ENCODE measurements at places on chromosomes 1 and 21.

GRCh38 chr1:165053351-165053750 is 303.2 kb downstream of the LMX1A start:
- DNase-seq, result no peak

- no peak for DNase-seq
Measured at GRCh38 chr1:103561643-103562395, 9.6 kb upstream of the AMY2B start.

- DNase-seq, result no peak
Measured at GRCh38 chr1:21229246-21230000, 52.7 kb upstream of the EIF4G3 start.

DNA sequence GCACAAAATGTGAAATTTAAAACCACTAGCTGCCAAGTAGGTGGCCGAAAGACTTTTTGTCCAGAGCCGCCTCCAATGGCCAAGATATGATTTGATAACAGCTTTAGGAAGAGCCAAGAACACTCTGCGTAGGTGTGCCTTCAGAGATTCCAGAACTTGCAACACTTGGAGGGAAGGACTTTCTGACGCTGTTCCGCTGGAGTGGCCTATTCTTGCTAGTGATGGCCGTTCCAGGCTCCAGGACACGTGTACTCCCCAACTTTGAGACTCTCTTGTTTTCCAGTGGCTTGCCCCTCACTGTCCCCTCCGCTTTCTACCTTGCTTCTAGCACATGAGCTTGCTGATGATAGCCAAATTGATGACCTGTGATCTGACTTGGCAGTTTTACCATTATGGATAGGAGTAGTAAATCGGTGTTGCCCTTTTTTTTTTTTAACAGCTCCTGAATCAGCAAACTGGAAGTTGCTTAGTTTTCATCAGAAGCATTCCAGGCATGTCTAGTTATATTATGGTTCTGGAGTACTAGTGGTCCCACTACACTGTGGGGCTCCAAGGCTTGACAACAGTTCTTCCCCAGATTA is 1.0 kb downstream of the PRDX6 start:
- DNase-seq, result no peak

- DNase-seq, result no peak
Measured at GRCh38 chr1:211326140-211326527, 499 bp upstream of the TRAF5 start.

All from stimulated activated CD4-positive, alpha-beta T cell treated with anti-CD3 and anti-CD28 coated beads, Interleukin-1b, Interleukin-23, amount 100 ng/mL, for 1 hour (primary cell).